ENCODE measurements at places on chromosomes 1 and 21. TPM values are rescaled to one million over a fixed set of nuclear protein-coding genes. Genes with fewer than 3 reads are reported as not detected.

The LRRC71 gene
- not detected for total RNA-seq

The ORC1 gene
- total RNA-seq = 5.8 TPM

The KIAA0040 gene
- under 0.01 TPM for total RNA-seq

The PKN2 gene
- total RNA-seq = 19.7 TPM

The PTPN7 gene
- not detected for total RNA-seq

The PERM1 gene
- not detected for total RNA-seq

The NCMAP gene
- total RNA-seq = not detected

The IL19 gene
- not detected for total RNA-seq

The KCNK2 gene
- 7.8 TPM for total RNA-seq

The ADORA3 gene
- not detected for total RNA-seq

The LCE1D gene
- not detected for total RNA-seq

The FMO3 gene
- total RNA-seq = not detected

The LHX8 gene
- total RNA-seq = not detected

The SMIM1 gene
- 1.7 TPM for total RNA-seq

The AADACL3 gene
- total RNA-seq = not detected

The MTMR11 gene
- total RNA-seq = 8.6 TPM

The TUFT1 gene
- total RNA-seq = 8.1 TPM

The ICOSLG gene
- total RNA-seq = not detected

The IL10 gene
- total RNA-seq = not detected

The COA6 gene
- 57.2 TPM for total RNA-seq

The TIE1 gene
- 4.6 TPM for total RNA-seq

The DISP1 gene
- total RNA-seq = 6.6 TPM

The TMOD4 gene
- total RNA-seq = not detected

The DMBX1 gene
- not detected for total RNA-seq

The AXDND1 gene
- not detected for total RNA-seq

The ST6GALNAC3 gene
- total RNA-seq = 0.58 TPM

The SYPL2 gene
- total RNA-seq = 1.7 TPM

The SPRR1B gene
- total RNA-seq = not detected

The TMEM269 gene
- under 0.01 TPM for total RNA-seq

The FCN3 gene
- total RNA-seq = not detected

The ADAMTSL4 gene
- 13.8 TPM for total RNA-seq

The TENT5C gene
- total RNA-seq = 0.35 TPM

The GPX7 gene
- 38.8 TPM for total RNA-seq

The TFF2 gene
- total RNA-seq = not detected

The SERPINC1 gene
- total RNA-seq = not detected

The LPAR3 gene
- total RNA-seq = 3.7 TPM

The DBT gene
- 2.9 TPM for total RNA-seq

The FCGR1A gene
- not detected for total RNA-seq

The TSPAN2 gene
- total RNA-seq = under 0.01 TPM

The C1QC gene
- not detected for total RNA-seq

The B3GALT5 gene
- not detected for total RNA-seq

The CSF3R gene
- not detected for total RNA-seq

The PEAR1 gene
- 17.9 TPM for total RNA-seq

The TNFSF4 gene
- total RNA-seq = 19.0 TPM

The BCL10 gene
- 33.3 TPM for total RNA-seq

The LRRC38 gene
- total RNA-seq = not detected

The DENND2C gene
- 0.89 TPM for total RNA-seq

The FALEC gene
- 0.86 TPM for total RNA-seq

The CFHR1 gene
- total RNA-seq = 0.29 TPM

The CASQ2 gene
- not detected for total RNA-seq

The PRDM16 gene
- total RNA-seq = 1.1 TPM

The BCL2L15 gene
- total RNA-seq = not detected

The SPRR1A gene
- not detected for total RNA-seq

The NBPF20 gene
- 0.58 TPM for total RNA-seq

The SLC16A4 gene
- total RNA-seq = 37.5 TPM

The MNDA gene
- not detected for total RNA-seq

The MTARC2 gene
- 1.2 TPM for total RNA-seq

The ADAMTS5 gene
- 4.1 TPM for total RNA-seq
